ENCODE measurements at places on chromosomes 4 and X. TPM values are rescaled to one million over a fixed set of nuclear protein-coding genes. Genes with fewer than 3 reads are reported as not detected.
A peak's percentile ranks its signal among the peaks of the same experiment; 100 is the strongest.

- H3K4me1 ChIP-seq: no peaks in the 10 kb centered on the region
- no peak for DNase-seq
- H3K27me3 ChIP-seq: no peaks in the 10 kb centered on the region
Measured at GRCh38 chr4:22179124-22179874, 230.7 kb upstream of the KCNIP4 start.

DNA sequence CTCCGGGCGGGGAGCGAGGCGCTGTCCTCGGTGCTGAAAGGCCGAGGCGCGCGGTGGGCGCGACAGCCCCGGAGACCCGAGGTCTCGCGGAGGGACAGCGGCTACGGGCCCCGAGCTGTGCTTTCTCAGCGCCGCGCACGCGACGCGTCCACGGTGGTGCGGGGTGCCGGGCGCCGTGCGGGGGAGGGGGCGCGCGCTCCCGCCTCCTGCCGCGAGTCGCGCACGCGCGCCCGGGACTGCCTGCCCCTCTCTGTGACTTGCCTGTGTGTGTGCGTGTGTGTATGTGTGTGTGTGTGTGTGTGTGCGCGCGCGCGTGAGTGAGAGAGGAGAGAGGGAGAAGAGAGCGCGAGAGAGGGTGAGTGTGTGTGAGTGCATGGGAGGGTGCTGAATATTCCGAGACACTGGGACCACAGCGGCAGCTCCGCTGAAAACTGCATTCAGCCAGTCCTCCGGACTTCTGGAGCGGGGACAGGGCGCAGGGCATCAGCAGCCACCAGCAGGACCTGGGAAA, at the start of gene GRIA2:
GRIA2 (plus strand) TSS at position 358 of the 511 bp plus-strand sequence. CDS start 315 bp downstream, outside the sequence.
- peak within 1 kb of the TSS; percentile 36 for H3K4me3 ChIP-seq
- H3K27me3 ChIP-seq: peaks cover 17% of the 10 kb centered on the region
- peak within 1 kb of the TSS; percentile 64 for H3K27ac ChIP-seq
- DNase-seq: peak; percentile 68
- no peaks in the 10 kb centered on the region for H3K4me1 ChIP-seq
- H3K36me3 ChIP-seq: no peaks in the 10 kb centered on the region

GRCh38 chrX:154321594-154321993, 26.0 kb downstream of the TKTL1 start:
- H3K4me3 ChIP-seq: no peak overlapping the region
- no peaks in the 10 kb centered on the region for H3K27me3 ChIP-seq
- H3K36me3 ChIP-seq: no peaks in the 10 kb centered on the region

DNA sequence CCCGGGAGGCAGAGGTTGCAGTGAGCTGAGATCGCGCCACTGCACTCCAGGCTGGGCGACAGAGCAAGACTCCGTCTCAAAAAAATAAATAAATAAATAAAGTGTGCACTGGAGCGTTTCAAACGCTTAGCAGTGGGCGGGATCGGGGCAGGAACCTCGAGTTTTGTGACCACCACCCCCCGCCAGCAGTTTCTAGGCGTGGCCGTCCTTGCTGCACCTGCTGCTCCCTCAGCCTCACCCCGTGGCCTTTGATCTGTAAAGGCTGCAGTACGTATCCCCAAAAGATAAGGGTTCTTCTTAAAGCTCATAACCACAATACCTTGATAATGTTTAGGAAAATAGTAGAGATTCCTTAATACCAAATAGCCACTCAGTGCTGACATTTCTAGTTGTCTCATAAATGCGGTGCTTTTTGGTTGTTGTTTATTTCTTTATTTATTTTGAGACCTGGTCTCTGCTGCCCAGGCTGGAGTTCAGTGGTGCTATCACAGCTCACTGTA, 33.2 kb downstream of the PCGF3 start:
- no peaks in the 10 kb centered on the region for H3K36me3 ChIP-seq
- no peaks in the 10 kb centered on the region for H3K4me1 ChIP-seq
- no peak overlapping the region for H3K27ac ChIP-seq
- no peaks in the 10 kb centered on the region for H3K27me3 ChIP-seq
- no peak overlapping the region for H3K4me3 ChIP-seq

ARL9 gene
- total RNA-seq: not detected

DNA sequence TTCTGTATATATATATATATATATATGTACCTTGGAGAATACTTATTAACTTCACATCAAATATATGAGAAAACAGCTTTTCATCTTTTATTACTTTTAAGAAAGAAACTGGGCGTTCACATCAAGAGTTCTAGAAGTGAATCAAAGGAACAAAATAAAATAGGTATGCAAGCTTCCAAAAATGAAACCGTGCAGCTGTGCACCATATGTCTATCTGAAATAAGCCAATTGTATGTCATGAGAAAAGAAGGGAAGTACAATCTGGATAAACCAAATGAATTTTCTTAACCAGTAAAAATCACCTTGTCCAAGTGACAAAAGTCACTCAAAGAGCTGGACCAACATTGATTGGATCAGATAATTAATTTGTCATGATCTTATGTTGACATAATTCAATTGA, 405.4 kb upstream of the TECRL start:
- no peak overlapping the region for H3K4me3 ChIP-seq
- DNase-seq: no peak
- H3K27ac ChIP-seq: no peak overlapping the region
- H3K4me1 ChIP-seq: no peaks in the 10 kb centered on the region

DNA sequence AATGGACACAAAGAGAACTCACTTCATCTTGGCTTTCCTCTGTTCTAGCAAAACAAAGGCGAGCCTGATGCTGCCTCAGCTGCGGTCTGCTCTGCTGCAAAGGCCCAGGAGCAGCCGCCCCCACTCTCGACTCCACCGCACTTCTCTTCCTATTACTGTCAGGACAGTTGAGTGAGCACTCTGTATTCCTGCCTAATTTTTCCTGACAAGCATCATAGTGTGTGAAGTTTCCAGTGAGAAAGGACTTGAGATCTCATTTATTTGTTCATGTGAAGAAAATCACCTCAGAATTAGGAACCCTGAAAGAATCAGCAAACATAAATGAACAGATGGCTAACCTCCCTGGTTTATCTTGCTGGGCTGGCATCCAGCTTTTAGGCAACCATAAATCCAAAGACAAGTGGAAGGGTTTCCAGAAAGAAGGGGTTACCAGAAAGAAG, 15.6 kb downstream of the SCARB2 start:
- H3K4me3 ChIP-seq: no peak overlapping the region
- H3K27me3 ChIP-seq: no peaks in the 10 kb centered on the region
- no peaks in the 10 kb centered on the region for H3K36me3 ChIP-seq

DNA sequence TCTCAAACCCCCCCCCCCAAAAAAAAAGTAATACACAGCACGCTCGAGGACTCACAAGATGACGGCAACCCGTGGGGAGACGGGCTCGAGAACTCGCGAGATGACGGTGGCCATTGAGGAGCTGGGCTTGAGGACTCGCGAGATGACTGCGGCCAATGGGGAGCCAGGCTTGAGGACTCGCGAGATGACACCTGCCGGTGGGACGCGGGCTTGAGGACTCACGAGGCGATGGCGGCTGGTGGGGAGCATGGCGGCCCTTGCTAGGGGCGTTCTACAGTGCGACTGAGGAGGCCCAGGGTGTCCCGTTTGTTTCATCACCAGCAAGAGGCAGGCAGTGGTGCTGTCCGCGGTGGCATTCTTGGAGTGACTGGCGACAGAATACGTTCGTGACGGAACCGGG, 172.4 kb upstream of the MAGEB16 start:
- no peaks in the 10 kb centered on the region for H3K4me1 ChIP-seq
- no peak overlapping the region for H3K27ac ChIP-seq
- H3K27me3 ChIP-seq: no peaks in the 10 kb centered on the region
- DNase-seq: no peak
- no peak overlapping the region for H3K4me3 ChIP-seq

BRS3 gene
- 1.0 TPM for total RNA-seq

Measured in uterus (tissue), 4 donors.